ENCODE measurements at places on chromosomes 5 and 9.

DNA sequence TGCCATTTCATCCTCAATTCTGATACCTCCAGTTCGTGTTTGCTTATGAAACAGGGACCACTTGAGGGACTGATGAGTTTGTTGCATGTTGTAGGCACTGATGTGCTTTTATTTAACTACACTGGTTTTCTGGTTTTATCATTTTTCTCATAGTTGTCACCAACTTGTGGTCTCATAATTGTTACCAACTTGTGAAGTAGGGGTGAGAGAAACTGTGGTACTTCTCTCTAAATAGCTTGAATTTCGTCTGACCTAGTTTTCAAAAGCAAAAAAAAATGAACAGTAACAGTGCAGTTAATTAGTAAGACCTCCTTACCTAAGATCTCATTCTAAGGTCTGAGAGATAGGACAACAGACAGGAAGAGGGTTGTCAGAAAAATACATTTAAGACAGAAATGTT, 78.0 kb downstream of the ANXA2R start:
- no peak for DNase-seq

GRCh38 chr5:65132386-65132785, 349.3 kb downstream of the ADAMTS6 start:
- no peak for DNase-seq

- DNase-seq, result no peak
These were observed 133.0 kb downstream of the WNK2 start for GRCh38 chr9:93316726-93317494.

DNA sequence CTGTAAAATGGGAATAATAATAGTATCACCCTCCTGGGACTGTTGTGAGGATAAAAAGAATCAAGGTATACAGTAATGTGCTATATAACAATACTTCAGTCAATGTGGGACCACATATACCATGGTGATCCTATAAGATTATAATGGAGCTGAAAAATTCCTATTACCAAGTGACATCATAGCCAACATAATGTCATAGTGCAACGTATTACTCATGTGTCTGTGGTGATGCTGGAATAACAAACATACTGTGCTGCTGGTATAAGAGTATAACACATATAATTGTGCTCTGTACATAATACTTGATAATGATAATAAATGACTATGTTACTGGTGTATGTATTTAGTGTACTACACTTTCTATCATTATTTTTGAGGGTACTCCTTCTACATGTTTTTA, 38.1 kb downstream of the LIFR start:
- DNase-seq, result no peak

DNA sequence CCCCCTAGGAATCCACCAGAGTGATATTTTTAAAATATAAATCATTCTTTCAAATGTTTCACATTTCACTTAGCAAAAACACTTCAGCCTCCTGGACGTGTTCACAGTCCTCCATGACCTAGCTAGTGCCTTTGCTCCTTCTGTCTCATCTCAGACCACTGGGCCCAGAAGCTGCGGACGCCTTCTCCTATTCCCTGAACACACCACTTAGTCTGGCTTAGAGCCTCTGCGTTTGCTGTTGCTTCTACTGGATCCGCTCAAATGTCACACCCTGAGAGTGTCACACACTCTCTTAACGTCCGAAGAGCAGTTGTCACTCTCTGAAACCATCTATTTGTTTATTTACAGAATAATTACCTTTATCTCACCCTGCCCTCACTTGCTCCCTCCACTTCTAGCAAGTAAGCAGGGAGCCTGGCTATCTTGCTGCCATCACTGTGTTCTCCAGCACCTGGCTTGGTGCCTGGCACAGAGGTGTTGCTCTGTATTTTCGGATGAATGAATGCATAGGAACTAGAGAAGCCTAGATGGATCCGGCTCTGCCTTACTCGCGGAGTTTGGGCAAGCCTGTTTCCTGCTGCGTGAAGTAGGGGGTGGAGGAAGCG, 1.2 kb upstream of the GRK6 start:
- DNase-seq, result no peak

- DNase-seq, result no peak
These were observed 1146.9 kb upstream of the DMAC1 start for GRCh38 chr9:8946461-8946860.

DNA sequence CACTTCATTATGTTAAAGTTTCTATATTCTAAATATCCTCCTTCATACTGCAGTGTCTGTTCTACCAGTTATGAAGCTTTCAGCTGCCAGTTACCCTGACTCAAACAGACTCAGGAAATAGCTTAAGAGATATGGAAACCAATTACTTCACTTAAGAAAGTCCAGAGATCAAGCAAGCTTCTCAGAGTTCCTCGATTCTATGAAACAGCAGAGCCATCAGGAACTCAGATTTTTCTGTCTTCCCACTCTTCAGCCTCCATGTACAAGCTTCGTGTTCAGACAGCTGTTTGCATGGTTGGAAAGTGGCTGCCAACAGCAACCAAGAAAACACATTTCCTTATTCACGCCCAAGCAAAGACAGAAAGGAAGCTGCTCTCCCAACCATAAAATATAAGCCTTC, 216.1 kb downstream of the ACTL7B start:
- DNase-seq, result no peak

GRCh38 chr5:64952951-64953673, 184.4 kb downstream of the CWC27 start:
- no peak for DNase-seq

DNA sequence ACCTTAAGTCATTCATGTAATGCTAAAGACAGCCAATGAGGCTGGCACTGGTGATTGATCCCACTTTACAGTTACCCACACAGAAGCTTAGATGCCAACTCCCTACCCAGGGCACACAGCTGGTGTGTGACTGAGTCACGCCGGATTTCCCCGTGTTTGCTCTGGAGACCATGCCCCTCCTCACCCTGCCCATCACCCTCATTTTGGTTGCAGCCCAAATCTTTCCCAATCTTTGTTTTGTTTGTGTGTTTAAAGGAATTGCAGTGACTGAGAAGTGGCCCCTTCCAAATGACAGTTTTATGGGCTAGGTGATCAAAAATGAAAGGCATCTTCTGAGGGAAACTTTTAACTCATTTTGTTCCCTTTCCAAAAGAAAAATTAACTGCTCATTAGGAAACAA, 10.9 kb downstream of the FBXL7 start:
- DNase-seq, result no peak

DNA sequence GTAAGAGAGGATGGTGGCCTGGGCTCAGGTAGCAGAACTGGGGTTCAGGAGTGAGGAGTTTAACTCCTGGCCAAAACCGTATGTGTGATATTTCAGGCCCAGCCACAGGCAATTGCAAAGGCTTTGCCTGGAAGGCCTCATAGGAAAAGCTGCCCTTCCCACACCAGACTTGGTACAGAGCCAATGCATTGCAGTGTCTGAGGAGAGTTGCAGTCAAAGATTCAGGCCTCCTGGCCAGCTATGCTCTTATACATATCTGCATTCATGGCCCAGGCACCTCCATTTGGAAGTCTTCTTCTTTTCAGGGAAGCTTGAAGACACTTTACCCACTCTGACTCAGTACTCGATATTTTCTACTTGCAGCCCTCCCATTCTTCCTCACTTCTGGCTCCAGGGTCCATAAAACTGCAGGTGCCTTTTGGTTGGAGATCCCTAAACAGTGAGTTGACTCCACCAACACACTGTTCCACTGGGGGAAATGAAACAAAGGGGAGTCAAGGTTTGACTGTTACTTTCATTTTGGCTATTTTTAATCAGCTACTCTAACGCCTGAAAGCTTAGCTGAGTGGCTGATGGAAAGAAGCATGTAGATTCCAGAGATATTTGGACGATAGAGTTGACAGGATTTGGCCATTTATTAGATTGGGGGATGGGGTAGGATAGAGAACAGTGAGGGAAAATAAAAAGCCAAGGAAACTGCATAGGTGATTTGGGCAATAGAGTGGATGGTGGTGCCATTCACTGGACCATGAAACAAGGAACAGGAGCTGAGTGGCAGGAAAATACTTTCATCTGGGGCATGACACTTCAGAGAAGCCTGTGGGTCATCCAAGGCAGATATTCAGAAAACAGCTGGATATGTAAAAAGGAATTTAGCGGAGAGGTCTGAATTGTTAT, 30.6 kb upstream of the IL33 start:
- no peak for DNase-seq

DNA sequence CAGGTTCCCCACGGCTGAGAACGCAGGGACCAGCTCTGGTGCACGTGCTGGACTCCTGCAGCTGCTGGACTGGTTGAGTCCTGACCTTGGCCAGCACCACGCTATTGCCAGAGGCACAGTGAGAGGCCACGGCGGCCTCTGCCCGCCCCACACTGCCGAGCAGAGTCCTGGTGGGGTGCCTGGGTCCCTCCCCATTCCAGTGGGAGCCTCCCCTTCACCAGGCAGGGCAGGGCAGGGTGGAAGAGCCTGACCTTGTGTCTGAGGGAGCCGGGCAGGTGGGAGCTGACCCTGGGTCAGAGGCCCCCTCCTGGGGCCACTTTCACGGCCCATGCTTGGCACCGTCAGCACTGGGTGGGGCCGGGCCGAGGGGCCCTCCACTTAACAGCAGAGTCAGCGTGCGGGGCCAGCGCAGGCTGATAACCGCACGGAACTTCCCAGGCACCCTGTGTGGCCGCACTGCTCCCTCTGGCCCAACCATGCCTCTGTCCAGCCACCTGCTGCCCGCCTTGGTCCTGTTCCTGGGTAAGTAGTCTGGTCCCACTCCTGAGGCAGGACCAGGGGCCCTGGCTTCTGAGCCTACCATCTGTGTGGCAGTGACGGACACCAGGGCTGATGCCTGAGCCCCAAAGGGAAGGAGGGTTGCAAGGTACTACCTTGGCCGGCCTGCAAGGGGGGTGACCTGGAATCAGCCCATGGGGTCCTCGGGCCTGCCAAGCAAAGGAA, at the start of gene MAMDC4:
MAMDC4 (plus strand) TSS at position 406 of the 723 bp plus-strand sequence; CDS start at position 477, 71 bp downstream.
- DNase-seq, result no peak

GRCh38 chr5:89437450-89438435, 554.8 kb upstream of the MEF2C start:
- no peak for DNase-seq
